ENCODE measurements at places on chromosomes 2 and 18.
A peak's percentile ranks its signal among the peaks of the same experiment; 100 is the strongest.

GRCh38 chr2:151217343-151217742 is 44.3 kb downstream of the RBM43 start:
- DNase-seq: no peak
- H3K4me3 ChIP-seq: no peak overlapping the region
- no peaks in the 10 kb centered on the region for H3K27me3 ChIP-seq
- H3K4me1 ChIP-seq: no peaks in the 10 kb centered on the region
- H3K36me3 ChIP-seq: no peaks in the 10 kb centered on the region

- no peak overlapping the region for H3K4me3 ChIP-seq
- H3K4me1 ChIP-seq: peaks cover under 1% of the 10 kb centered on the region
- H3K36me3 ChIP-seq: no peaks in the 10 kb centered on the region
- DNase-seq: no peak
These were observed 109.0 kb upstream of the STPG4 start for GRCh38 chr2:47264143-47264542.

- H3K27ac ChIP-seq: no peak within 1 kb of the TSS
- DNase-seq: no peak
- H3K36me3 ChIP-seq: no peaks in the 10 kb centered on the region
- no peaks in the 10 kb centered on the region for H3K4me1 ChIP-seq
These were observed at the start of gene C2orf66 for GRCh38 chr2:196809260-196809659. Gene C2orf66, minus strand, starts transcription at chr2:196809355. Its CDS starts 19 bp downstream, at chr2:196809336.

- H3K36me3 ChIP-seq: no peaks in the 10 kb centered on the region
- H3K27ac ChIP-seq: no peak overlapping the region
- H3K4me1 ChIP-seq: no peaks in the 10 kb centered on the region
These were observed 194.4 kb upstream of the ITGA4 start for GRCh38 chr2:181262782-181263181.

- H3K4me3 ChIP-seq: no peak overlapping the region
- no peak overlapping the region for H3K27ac ChIP-seq
- H3K4me1 ChIP-seq: peaks cover 15% of the 10 kb centered on the region
- H3K27me3 ChIP-seq: no peaks in the 10 kb centered on the region
- no peak for DNase-seq
These were observed 99.5 kb upstream of the RNF152 start for GRCh38 chr18:61992285-61992684.

- peak overlapping the region; percentile 80 for H3K27ac ChIP-seq
- H3K4me3 ChIP-seq: peak overlapping the region; percentile 94
- H3K4me1 ChIP-seq: no peaks in the 10 kb centered on the region
These were observed 484 bp upstream of the DARS1 start for GRCh38 chr2:135985826-135986393.

DNA sequence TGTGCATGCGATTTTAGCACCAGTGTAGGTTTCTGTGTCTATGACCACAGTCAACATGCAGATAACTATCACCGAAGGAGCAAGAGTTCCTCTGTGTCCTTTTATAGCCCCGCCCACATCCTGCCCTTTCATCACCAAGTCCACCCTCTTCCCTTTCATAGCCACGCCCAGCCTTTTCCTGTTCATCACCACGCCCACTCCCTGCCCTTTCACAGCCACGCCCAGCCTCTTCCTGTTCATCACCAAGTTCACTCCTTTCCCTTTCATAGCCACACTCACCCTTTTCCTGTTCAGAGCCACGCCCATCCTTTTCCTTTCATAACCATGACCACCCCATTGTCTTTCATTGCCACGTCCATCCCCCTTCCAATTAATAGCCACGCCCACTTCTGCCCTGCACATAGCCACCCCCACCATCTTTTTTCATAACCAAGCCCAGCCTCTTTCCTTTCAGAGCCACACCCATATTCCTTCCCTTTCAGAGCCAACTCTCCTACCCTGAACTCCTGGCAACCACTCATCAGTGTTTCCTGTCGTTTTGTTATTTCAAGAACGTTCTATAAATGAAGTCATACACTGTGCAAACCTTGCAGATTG is 273.9 kb downstream of the MYT1L start:
- peak; percentile 50 for DNase-seq
- H3K36me3 ChIP-seq: no peaks in the 10 kb centered on the region
- no peaks in the 10 kb centered on the region for H3K27me3 ChIP-seq
- no peaks in the 10 kb centered on the region for H3K4me1 ChIP-seq
- H3K27ac ChIP-seq: no peak overlapping the region

DNA sequence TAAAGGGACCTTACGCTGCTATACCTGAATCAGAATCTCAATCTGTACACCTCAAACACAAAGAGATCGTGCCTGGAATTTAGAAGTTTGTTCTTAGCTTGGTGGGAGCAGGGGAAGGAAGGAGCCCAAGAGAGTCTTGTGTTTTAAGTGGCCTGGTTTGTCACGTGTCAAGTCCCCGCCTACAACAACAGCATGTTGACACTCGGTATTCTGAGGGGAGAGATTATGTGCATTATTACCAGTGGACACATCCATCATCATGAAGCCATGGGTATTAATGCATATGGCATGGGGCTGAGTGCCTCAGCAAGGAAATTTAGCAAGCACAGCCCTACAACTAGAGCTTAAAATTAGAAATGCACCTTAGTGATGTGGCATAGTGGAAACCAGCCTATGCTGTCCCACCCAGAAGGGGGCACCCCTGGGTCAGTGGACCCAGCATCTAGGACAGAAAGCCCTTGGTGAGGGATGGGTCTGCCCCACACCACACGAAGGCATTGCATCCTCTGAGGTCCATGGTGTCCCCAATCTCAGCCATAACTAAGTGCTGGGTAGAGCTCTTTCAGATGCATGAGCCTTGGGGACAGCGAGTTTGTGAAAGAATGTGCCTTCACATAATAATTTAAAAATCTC is 138.7 kb downstream of the MGAT5 start:
- H3K27me3 ChIP-seq: no peaks in the 10 kb centered on the region
- H3K4me3 ChIP-seq: no peak overlapping the region
- no peaks in the 10 kb centered on the region for H3K36me3 ChIP-seq
- H3K4me1 ChIP-seq: peaks cover 14% of the 10 kb centered on the region
- DNase-seq: no peak

DNA sequence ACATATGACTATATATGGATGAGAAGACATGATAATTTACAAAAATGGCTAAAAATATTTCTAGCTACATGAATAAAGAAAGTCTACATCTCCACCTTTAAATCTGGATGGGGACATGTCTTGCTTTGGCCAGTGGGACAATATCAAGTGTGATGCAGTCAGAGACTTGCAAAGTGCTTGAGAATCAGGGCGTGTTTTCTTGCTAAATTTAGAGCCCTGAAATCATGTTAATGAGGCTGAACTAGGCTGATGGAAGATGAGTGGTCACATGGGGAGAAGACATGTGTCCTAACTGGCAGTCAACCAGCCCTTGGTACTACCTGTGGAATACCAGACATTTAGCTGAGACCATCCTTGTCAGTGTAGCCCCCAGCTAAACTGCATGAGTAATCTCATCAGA is 278.5 kb upstream of the RGPD4 start:
- no peaks in the 10 kb centered on the region for H3K4me1 ChIP-seq
- DNase-seq: no peak
- H3K36me3 ChIP-seq: no peaks in the 10 kb centered on the region
- no peak overlapping the region for H3K4me3 ChIP-seq

- no peak overlapping the region for H3K27ac ChIP-seq
- no peak overlapping the region for H3K4me3 ChIP-seq
- DNase-seq: no peak
- H3K4me1 ChIP-seq: no peaks in the 10 kb centered on the region
These were observed 278.9 kb upstream of the HDAC4 start for GRCh38 chr2:239679755-239680154.

GRCh38 chr2:82314836-82315472 is 2010.4 kb upstream of the LRRTM1 start:
- H3K4me1 ChIP-seq: no peaks in the 10 kb centered on the region
- no peak overlapping the region for H3K4me3 ChIP-seq
- DNase-seq: no peak
- H3K27me3 ChIP-seq: no peaks in the 10 kb centered on the region

GRCh38 chr18:30522288-30522929 is 520.1 kb downstream of the DSC3 start:
- H3K4me1 ChIP-seq: no peaks in the 10 kb centered on the region
- H3K27ac ChIP-seq: no peak overlapping the region

- peaks cover 14% of the 10 kb centered on the region for H3K4me1 ChIP-seq
- no peak for DNase-seq
These were observed 9.2 kb upstream of the ERMN start for GRCh38 chr2:157334797-157335196.

- no peaks in the 10 kb centered on the region for H3K27me3 ChIP-seq
- H3K27ac ChIP-seq: no peak overlapping the region
- DNase-seq: no peak
These were observed 380.6 kb upstream of the REG3G start for GRCh38 chr2:78644854-78645253.

DNA sequence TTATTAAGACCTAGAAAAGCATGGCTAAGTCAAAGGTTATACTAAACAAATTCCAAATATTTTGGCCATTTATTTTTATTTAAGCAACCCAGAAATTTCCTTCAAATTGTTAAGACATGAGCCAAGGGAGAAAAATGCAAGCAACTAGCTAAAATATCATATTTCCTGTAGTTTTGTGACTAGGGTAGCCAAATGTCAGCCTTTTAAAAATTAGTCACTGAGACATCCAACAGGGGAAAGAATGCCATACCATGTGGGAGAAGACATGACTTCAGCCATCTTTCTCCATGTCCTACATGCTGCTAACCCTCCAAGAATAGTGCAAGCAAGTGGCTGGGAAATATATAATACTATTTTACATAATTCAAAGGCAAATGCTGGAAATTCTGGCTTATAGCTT is 197.9 kb downstream of the DSEL start:
- no peaks in the 10 kb centered on the region for H3K27me3 ChIP-seq
- no peaks in the 10 kb centered on the region for H3K36me3 ChIP-seq
- H3K27ac ChIP-seq: no peak overlapping the region
- DNase-seq: no peak

- H3K27me3 ChIP-seq: no peaks in the 10 kb centered on the region
- no peaks in the 10 kb centered on the region for H3K36me3 ChIP-seq
- H3K4me1 ChIP-seq: no peaks in the 10 kb centered on the region
- H3K4me3 ChIP-seq: no peak overlapping the region
- H3K27ac ChIP-seq: no peak overlapping the region
- DNase-seq: no peak
These were observed 149.0 kb upstream of the EPC2 start for GRCh38 chr2:148495586-148495985.

DNA sequence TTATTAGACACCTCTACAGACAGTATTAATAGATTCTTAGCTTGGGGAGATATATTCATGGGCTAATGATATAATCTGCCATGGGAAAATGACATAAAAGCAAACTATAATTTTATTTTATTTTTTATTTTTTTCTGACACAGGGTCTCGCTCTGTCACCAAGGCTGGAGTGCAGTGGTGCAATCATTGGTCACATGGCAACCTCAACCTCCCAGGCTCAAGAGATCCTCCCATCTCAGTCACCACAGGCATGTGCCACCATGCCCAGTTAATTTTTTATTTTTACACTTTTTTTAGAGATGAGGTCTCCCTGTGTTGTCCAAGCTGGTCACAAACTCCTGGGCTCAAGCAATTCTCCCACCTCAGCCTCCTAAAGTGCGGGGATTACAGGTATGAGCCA is 39.3 kb downstream of the RTN4 start:
- peak overlapping the region; percentile 50 for H3K27ac ChIP-seq
- H3K4me3 ChIP-seq: no peak overlapping the region
- H3K4me1 ChIP-seq: peaks cover 52% of the 10 kb centered on the region

- H3K36me3 ChIP-seq: no peaks in the 10 kb centered on the region
- no peak overlapping the region for H3K27ac ChIP-seq
- no peaks in the 10 kb centered on the region for H3K27me3 ChIP-seq
- no peaks in the 10 kb centered on the region for H3K4me1 ChIP-seq
These were observed 505.5 kb downstream of the LRRTM4 start for GRCh38 chr2:77016443-77017354.

GRCh38 chr18:13216092-13216582 is 2.4 kb upstream of the LDLRAD4 start:
- no peaks in the 10 kb centered on the region for H3K4me1 ChIP-seq
- H3K36me3 ChIP-seq: no peaks in the 10 kb centered on the region
- peak overlapping the region; percentile 85 for H3K27ac ChIP-seq
- no peak overlapping the region for H3K4me3 ChIP-seq

DNA sequence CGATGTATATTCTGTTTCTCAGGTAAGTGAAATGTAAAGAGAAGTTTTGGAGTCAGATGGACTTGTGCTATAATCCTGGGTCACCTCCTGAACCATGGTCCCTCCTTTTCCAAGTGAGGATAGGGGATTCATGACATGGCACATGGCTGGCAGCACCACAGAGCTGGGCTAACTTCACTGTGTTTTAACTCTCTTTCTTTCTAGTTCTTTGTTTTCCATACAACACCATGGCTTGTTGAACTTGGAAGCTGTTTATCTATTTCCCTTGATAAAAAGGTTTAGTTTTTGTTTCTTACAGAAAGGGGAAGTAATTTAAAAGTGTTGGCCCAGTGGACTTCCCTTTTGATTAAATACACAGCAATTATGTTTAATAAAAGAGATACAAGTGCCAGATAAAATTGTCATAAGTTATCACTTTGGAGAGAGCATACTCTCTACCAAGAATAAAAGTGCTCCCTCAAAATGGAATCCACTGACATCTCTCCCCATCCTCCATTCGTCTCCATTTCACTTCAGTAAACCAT is 90.4 kb downstream of the PLCL1 start:
- DNase-seq: no peak
- no peak overlapping the region for H3K4me3 ChIP-seq
- no peaks in the 10 kb centered on the region for H3K36me3 ChIP-seq
- H3K27me3 ChIP-seq: no peaks in the 10 kb centered on the region

DNA sequence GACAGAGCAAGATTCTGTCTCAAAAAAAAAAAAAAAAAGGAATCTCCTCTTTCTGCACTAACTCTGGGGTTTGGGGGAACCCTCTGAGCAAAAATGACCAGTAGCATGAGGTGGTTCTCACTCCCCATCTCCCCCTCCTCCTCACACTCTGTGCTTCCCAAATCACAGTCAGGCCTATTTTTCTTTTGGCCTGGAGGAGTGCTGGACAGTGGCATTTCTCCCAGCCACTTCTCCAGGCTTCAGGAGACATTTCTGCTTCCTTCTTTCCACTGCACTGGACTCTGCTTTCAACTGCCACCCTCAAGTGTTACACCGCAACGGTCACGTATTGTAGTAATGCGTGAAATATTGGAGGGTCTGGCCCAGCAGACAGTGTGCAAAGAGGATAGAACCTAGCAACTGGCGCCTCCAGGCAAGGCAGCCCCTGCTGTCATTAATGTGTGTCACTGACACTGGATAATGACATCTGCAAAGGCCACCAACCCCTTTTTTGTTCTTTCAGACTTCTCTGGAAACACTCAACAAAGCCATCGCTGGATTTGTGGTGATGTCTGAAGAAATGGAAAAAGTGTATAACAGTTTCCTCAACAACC is 68.9 kb downstream of the TRABD2A start:
- DNase-seq: no peak
- H3K4me3 ChIP-seq: no peak overlapping the region
- no peaks in the 10 kb centered on the region for H3K27me3 ChIP-seq
- no peak overlapping the region for H3K27ac ChIP-seq

- no peak for DNase-seq
- no peaks in the 10 kb centered on the region for H3K27me3 ChIP-seq
- peak overlapping the region; percentile 54 for H3K27ac ChIP-seq
- no peak overlapping the region for H3K4me3 ChIP-seq
- H3K4me1 ChIP-seq: peaks cover 34% of the 10 kb centered on the region
These were observed 228.8 kb downstream of the VAPA start for GRCh38 chr18:10142496-10143160.
